Stimulated activated CD4-positive, alpha-beta T cell treated with anti-CD3 and anti-CD28 coated beads, TNF-alpha, amount 100 ng/mL, for 4 hours (primary cell): ENCODE measurements at places on chromosomes 2 and 18.

- peak; percentile 5 for DNase-seq
Measured at GRCh38 chr2:181305301-181306123, 151.7 kb upstream of the ITGA4 start.

DNA sequence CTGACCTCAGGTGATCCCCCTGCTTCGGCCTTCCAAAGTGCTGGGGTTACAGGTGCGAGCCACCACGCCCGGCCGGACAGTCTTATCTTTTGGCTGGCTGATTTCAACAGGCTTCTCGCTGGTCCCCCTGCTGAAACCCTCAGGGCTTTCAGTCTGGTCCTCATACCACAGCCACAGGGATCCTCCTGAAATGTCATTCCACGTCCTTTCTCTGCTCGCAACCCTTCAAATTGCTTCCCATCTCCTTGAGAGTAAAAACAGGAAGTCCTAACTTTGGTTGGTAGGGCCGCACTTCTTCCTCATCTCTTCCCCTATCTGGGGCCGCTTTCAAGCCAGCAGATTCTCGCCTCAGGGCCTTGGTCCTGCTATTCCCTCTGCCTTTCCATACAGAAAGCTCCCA is 1.4 kb upstream of the CAB39 start:
- DNase-seq: no peak

DNA sequence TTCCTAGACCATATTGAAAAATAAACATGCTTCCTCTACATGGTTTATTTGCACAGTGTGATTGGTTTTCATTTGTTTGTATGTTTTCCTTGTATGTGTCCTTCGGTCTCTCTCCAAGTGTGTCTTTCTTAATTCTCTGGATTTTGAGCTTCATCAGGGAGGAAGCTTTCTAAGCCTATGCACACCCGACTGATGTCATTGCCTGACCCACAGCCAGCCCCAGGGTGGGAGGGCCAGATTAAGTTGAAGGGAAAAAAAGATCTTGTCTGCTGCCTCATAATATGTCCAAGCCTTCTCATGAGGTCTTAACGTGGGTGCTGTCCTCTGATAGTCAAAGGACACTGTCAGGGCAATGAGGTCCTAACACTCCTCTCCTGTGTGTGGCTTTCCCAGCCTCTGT is 115.2 kb downstream of the MARCHF4 start:
- DNase-seq: no peak

DNA sequence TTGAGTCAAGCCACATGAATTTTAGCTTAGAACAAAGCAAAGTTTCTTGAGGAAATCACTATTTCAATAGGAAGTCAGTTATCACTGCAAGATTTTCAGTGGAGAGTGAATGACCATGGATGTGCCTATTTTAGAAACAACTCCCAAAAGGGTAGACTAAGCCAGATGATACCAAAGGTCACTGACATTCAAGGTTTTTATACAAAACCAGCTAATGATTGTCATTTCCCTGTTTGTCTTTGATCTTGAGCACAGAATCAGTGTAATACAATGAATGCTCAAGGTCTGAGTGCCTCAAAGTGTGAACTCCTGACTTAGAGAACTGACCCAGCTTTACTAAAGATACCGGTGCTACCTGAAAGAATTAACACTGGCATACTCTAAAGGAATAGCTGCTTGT is 60.5 kb downstream of the CDH2 start:
- DNase-seq: no peak

- no peak for DNase-seq
Measured at GRCh38 chr18:25669741-25670140, 317.8 kb upstream of the ZNF521 start.

- no peak for DNase-seq
Measured at GRCh38 chr2:242098445-242099128, 229.1 kb downstream of the RTP5 start.

DNA sequence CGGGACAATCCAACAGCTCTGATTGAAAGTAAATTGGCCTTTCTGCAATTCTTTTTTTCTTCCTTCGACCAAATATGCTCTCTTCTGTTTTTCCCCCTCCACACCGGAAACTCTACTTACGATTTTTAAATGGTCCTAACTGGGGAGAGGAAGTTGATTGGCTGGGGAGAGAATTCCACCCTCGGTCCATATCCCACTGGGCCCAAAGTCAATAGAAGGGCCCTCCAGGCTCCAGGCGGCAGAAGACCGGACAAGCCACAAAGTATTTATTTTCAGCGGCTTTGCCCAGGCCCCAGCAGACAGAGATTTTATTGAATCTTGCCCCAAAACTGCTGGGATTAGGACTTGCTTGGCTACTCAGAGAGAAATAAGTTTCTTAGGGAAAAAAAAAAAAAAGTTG is 37.1 kb upstream of the SMAD7 start:
- no peak for DNase-seq

GRCh38 chr2:14475994-14476393 is 156.5 kb upstream of the LRATD1 start:
- no peak for DNase-seq

GRCh38 chr2:159371506-159371905 is 85.0 kb upstream of the WDSUB1 start:
- DNase-seq: no peak

DNA sequence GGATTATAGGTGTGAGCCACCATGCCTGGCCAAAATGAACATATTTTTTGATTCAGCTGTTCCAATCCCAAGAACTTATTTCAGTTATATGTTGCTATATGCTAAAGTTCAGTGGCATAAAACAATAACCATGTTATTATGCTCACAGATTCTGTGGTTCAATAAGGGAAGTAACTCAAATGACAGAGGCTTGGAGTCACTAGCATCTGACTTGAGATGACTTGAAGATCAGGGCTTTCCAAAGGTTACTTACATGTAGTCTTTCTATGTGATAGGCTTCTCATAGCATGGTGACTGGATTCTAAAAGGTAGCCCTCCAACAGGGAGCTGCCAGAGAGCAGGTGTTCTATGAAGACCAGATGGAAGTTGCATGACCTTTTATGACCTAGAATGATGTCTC is 17.2 kb downstream of the CLK1 start:
- no peak for DNase-seq

DNA sequence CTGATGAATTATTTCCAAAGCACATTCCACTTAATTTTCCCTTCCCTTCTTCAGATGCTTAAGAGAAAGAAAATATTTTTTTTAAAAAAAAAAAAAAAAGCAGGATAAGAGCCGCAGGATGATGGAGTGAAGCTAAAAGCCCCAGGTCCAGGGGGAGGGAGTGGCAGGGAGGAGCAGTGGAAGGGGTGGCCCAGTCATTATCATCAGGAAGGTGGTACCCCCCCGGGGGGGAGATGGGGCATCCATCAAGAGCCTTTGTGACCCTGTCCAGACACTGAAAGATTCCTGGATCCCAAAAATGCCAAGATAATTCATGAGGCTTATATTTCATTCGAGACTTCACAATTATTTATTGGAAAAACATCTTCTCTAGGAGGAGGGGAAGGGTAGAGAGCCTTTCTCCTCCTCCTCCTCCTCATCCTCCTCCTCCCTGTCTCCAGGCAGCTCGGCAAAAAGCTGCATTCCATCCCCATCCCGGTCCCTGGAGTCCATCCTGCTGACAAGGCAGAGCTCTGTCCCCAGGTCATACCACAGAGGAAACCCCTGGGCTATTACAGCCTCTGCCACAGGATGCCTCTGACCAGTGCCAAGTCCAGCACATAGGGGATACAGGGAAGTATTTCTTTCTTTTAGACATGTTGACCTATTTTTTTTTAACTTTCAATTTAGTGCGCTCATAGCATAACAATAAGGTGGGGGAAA is 125.3 kb downstream of the TWIST2 start:
- no peak for DNase-seq

- DNase-seq: no peak
Measured at GRCh38 chr2:88841224-88841929, 149.9 kb downstream of the RPIA start.

- no peak for DNase-seq
Measured at GRCh38 chr2:189350540-189351209, 90.6 kb upstream of the WDR75 start.

DNA sequence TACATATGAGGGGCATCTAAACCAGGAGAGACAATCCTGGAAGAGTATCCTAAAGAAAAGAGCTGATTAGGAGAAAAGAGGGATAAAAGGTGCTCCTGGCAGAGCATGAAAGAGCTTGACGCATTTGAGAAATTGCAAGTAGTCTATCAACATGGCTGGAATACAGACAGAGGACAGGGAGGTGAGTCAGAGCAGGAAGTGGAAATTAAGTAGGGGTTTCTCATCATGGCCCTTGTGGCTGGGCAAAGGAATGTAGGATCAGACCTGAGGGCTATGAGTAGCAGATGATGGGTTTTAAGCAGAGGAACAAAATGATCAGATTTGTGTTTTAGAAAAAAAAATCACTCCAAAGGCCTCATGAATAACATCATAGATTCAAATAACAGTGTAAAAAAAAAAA is 49.2 kb upstream of the UGP2 start:
- DNase-seq: no peak

GRCh38 chr2:80244905-80245584 is 59.5 kb downstream of the LRRTM1 start:
- DNase-seq: no peak

GRCh38 chr18:79785831-79786230 is 11.9 kb upstream of the KCNG2 start:
- no peak for DNase-seq

GRCh38 chr2:71807581-71808451 is 339.8 kb downstream of the CYP26B1 start:
- no peak for DNase-seq

- DNase-seq: no peak
Measured at GRCh38 chr2:14633061-14633460, 544 bp downstream of the LRATD1 start.

DNA sequence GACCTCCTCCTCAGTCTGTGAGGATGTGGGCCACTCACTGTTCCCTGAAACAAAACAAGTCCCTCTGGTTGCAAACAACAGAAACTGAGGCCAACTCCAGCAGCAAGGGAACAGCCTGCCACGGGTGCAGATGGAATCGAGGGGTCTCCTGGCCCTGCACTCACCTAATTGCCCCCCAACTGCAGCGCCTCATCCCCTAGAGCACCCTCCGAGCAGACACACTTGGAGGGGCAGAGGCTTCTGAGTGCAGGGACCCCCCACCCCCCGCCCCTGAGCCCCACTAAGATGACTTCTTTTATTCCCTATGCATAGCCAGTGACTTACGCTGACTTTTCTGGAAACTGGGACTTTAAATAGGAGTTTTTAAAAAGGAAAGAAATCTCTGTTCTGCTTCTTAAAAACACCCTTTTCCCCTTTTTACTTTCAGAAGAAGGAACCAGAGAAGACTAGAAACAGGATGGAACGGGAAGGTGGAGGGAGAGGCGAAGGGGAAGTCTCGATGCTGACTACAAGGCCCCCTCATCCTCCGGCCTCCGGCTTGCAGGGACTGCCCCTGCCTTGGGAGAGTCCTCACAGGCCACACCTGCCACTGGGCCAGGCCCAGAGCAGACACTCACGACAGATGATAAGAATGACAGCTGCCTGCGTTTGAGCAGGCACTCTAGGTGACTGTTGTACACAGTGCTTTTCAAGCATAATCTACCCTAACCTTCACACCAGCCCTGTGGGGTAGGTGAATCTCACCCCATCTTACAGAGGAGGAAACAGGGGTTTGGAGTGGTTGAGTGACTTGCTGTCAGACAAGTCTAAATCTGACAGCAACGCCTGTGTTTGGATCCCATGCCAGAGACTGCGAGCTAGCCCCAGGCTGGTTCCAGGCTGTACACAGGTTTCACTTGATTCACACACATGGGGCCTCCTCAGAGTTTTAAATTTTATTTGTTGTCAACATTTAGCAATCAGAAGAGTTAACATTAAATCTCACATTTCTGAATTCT is 28.2 kb upstream of the BIN1 start:
- no peak for DNase-seq

DNA sequence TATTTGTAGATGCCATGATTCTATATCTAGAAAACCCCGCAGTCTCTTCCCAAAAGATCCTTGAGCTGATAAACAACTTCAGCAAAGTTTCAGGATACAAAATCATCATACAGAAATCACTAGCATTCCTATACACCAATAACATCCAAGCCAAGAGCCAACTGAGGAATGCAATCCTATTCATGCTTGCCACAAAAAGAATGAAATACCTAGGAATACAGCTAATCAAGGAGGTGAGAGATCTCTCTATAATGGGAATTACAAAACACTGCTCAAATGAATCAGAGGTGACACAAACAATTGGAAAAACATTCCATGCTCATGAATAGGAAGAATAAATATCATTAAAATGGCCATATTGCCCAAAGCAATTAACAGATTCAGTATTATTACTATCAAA is 551.4 kb upstream of the SLC39A10 start:
- DNase-seq: no peak

DNA sequence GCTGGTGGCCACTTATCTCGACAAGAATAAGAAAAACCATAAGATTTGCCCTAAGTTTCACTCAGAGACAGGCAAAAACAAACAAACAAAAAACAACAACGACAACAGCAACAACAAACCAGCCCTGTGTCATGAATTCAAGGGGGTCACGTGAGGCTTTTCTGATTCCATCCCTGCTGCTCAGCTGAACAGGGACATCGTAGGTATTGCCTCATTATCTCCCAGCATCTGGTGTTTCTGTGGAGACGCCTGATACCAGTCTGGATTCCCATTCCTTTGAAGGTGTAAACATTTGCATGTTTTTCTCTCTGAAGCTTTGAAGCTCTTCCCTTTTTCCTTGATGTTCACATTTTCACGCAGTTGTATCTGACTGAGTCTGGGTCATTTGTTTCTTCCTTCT is 117.4 kb downstream of the KCNF1 start:
- no peak for DNase-seq

DNA sequence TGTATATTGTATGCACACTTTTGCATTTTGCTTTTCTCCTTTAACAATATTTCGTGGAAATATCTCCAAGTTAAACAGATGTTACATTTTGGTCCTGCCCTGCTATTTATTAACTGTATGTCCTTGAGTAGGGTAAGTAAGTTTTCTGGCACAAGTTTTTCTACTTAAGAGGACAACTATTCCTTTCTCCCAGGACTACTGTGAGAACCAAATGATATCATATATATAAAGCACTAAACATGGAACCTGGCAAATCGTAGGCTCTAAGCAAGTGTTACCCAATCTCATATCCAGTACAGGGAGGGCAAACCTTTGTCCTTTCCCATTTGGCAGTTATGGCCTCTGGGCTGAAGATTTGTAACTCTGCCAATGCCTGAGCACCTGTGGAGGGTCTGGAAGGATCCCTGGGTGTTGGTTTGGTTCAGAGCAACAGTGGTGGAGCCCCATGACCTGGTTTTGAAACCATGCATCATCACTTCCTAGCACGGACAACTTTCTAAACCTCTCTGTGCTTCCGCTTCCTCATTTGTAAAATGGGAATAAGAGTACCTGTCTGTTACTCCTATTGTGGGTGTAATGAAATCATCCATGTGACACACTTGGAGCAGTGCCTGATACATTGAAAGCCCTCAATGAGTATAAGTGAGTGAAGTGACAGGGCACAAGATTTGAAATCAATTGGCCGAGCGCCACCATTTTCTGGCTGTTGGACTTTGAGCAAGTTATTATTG is 28.3 kb upstream of the ICOS start:
- no peak for DNase-seq

GRCh38 chr2:171807831-171808393 is 86.1 kb downstream of the SLC25A12 start:
- no peak for DNase-seq

DNA sequence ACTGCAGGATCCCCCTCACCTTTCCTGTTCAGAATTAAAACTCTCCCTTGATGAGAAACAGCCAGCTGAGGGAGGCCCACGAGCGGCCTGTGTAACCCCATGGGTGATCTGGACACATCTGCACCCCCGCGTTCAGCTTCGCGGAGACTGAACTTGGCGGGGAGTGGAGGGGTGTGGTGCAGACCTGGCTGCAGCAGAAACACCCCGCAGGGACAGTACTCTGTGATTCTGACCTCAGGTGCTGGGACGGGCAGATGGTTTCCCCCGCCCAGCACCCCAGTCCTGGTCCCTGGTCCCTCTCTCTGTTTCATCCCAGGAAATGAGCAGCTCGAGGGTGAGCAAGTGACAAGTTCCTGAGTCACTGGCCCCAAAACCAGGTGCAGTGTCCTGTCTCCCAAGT is 41.2 kb downstream of the GBX2 start:
- no peak for DNase-seq
